ENCODE measurements at places on chromosomes 4 and X. TPM values are rescaled to one million over a fixed set of nuclear protein-coding genes. Genes with fewer than 3 reads are reported as not detected.

The TLR3 gene
- 0.38 TPM for total RNA-seq

The FOXO4 gene
- 3.2 TPM for total RNA-seq

The SUPT20HL1 gene
- under 0.01 TPM for total RNA-seq

The HPRT1 gene
- total RNA-seq: 8.8 TPM

The UXT gene
- total RNA-seq: 109 TPM

The UGT2B17 gene
- total RNA-seq: not detected

The SEC24D gene
- 18.4 TPM for total RNA-seq

The DCX gene
- not detected for total RNA-seq

The MAGEA2 gene
- total RNA-seq: not detected

The FGFBP1 gene
- 31.1 TPM for total RNA-seq

The ENPEP gene
- total RNA-seq: not detected

The SSX1 gene
- total RNA-seq: not detected

The ERVMER34-1 gene
- 3.2 TPM for total RNA-seq

The INTS6L gene
- total RNA-seq: 3.2 TPM

The L1CAM gene
- total RNA-seq: 0.26 TPM
